ENCODE measurements at places on chromosomes 5 and 9. TPM values are rescaled to one million over a fixed set of nuclear protein-coding genes. Genes with fewer than 3 reads are reported as not detected.

Gene SPATA31A5
- not detected for polyA plus RNA-seq

DNA sequence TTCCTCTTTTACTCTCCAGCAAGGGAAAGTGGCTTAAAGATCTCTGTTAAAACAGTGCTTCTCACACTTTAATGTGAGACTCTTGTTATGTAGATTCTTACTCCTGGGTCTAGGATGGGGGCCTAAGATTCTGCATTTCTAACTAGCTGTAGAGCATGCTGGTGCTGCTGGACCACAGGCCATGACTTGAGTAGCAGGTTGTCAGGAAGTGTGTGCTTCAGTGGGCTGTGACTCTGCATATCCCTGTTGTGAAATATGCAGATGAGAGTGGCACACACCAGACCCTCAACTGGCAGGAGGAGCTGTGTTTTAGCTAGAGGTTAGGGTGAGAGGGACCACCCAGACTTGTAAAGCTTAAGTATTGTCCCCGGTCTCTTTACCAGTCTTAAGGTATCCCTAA lies 191.1 kb upstream of the DMRT1 start:
- DNase-seq = no peak

- peak; percentile 68 for DNase-seq
Measured at GRCh38 chr9:69674716-69675438, 2.7 kb upstream of the APBA1 start.

- no peak for DNase-seq
Measured at GRCh38 chr9:129259375-129259774, 81.3 kb upstream of the IER5L start.

GRCh38 chr9:128231638-128232527 lies 28.7 kb downstream of the DNM1 start:
- DNase-seq = no peak

Gene TPPP
- 0.05 TPM for polyA plus RNA-seq

Gene FOXD4L6
- polyA plus RNA-seq = not detected

GRCh38 chr5:56346741-56347535 lies 113.8 kb upstream of the ANKRD55 start:
- peak; percentile 91 for DNase-seq

GRCh38 chr5:158484150-158484549 lies 615.6 kb downstream of the EBF1 start:
- no peak for DNase-seq

- DNase-seq = peak; percentile 49
Measured at GRCh38 chr9:109349421-109349846, 28.6 kb upstream of the EPB41L4B start.

DNA sequence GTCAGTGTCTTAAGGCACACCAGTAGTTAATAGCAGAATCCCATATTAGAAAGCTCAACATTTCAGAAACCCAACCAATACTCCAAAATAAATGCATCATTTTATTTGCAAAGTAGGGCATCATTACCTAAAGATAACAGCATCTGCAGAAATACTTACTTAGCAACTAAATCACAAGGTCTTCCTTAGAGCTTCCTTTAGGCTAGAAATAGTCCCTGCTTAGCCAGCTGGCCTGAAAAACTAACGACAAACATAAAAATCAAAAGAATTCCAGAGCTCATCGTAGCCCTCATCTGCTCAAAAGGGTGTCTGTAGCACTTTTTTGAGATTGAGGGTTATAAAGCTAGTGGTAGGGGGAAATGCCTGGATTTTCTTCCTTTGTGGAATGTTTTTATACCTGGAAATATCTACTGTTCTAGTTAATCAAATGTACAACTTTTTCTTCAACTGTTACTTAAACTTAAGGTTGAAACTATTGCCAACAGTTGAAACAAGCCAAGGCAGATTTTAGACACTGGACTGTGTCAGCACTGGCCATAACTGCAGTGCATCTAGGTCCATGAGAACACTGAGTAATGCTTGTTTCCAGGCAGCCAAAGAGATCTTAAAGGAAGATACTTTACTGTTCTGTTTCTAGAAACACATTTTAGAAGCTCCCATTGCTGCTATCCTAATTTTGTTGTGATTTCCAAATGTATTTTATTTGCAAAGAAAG lies 129.4 kb upstream of the RASA1 start:
- DNase-seq = no peak

Gene MYO10
- 37.0 TPM for polyA plus RNA-seq

Gene COL15A1
- 3.2 TPM for polyA plus RNA-seq

- no peak for DNase-seq
Measured at GRCh38 chr5:173572431-173573125, 43.9 kb downstream of the BOD1 start.

Gene PGM5
- polyA plus RNA-seq = 5.9 TPM

GRCh38 chr9:83932011-83932410 lies 10.8 kb upstream of the KIF27 start:
- DNase-seq = no peak

DNA sequence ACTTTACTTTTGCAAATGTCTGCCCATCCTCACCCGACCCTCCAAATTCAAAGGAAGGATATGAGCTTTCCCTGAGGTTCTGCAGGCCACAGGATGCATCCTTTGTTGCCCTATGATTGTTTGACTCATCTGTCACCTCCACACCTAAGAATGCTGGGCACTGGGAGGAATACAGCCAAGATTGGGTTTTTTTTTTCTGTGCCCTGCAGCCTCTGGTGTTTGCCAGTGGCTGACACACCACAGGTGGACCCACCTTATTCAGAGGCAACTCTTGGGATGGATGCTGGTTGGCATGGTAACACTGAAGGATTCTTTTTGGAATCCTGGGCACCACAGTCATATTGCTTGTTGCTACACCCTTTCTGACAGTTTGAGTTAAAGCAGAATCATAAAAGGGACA lies 29.7 kb downstream of the C9orf152 start:
- no peak for DNase-seq

Measured in AG04450 (cell line).